ENCODE measurements at places on chromosomes 2 and 18.

DNA sequence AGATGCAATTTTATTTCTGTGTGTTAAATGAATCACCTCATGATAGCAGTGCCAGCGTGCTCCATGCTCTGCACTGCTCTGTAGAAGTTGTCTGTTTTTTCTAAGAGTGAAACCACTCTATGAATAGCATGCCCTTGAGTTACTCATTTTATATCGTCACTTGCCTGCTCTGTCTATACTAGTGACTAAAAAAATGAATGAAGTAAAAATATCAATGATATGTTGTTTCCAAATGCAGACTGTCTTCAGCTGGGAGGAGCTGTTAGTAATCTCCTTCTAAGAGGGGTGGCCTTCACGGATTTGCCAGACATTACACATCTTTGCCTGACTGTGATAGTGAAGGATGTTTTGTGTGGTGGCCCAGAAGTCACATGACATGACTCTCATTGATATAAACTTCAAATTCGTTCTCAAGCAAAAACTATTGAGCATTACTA lies 852.1 kb downstream of the CNTNAP5 start:
- DNase-seq: no peak

DNA sequence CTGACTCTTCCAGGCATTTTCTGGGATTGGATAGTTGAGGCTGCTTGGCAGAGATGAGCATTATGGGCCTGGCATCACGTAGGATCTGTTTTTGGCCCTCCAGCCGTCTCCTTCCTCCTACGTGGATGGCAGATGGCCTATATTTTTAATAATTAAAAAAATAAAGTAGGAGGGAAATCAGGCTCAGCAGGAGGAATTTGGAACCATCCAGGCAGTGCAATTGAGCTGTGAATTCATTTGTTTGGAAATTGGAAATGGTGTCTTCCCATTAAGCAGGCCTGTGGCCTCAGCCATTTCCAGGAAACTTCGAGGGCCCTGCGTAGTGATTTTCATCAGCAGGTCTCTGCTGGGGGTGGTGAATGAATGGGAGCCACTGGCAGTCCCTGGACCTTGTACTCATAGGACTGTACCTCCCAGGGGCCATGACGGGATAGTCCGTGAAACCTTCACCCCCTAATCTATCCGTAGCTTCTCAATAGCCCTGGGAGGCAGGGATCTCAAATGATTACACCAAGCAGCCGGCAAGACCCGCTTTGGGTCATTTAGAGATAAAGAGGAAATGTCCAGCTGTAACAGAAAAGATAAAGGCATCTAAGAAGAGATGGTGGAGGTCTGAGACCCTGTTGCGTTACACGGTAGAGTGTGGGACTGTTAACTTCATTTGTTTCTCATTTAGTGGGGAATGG lies 73.1 kb upstream of the TNP1 start:
- peak; percentile 10 for DNase-seq

DNA sequence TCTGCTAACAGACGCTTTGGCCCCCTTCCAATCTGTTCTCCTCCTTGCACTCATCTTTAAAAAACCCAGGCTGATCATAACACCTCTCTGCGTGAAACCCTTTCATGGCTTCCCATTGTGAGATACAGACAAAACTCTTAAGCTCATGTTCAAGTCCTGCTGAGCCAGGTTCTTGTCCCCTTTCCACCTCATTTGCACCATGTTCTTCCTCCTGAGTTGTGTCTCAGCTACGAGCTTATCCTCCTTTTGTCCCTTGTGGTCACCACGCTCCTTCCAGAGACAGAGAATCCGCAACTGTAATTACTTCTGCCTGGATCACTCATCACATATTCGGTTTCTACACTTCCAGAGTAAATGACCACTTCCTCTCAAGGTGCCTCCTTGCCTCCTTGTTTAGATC lies 238.8 kb downstream of the ACTR3 start:
- no peak for DNase-seq

DNA sequence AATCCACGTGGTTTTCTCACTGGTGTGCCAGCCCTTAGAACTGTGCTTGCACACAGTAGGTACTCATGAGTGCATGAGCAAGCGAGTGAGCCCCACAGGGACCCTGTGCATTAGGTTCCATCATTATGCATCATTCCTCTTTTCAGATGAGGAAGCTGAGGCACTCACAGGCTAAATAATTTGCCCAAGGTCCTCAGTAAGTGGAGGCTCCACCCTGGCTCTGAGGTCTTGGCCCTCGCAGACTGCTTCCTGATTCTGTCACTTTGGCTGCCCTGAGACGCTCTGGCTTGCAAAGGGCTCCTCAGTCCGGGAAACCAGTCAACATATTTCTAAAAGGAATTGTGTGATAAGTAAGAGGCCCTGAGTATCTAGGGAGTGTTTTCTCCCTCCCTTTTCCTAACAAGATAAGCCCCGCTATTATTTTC lies 71.7 kb downstream of the IL1R2 start:
- peak; percentile 84 for DNase-seq

DNA sequence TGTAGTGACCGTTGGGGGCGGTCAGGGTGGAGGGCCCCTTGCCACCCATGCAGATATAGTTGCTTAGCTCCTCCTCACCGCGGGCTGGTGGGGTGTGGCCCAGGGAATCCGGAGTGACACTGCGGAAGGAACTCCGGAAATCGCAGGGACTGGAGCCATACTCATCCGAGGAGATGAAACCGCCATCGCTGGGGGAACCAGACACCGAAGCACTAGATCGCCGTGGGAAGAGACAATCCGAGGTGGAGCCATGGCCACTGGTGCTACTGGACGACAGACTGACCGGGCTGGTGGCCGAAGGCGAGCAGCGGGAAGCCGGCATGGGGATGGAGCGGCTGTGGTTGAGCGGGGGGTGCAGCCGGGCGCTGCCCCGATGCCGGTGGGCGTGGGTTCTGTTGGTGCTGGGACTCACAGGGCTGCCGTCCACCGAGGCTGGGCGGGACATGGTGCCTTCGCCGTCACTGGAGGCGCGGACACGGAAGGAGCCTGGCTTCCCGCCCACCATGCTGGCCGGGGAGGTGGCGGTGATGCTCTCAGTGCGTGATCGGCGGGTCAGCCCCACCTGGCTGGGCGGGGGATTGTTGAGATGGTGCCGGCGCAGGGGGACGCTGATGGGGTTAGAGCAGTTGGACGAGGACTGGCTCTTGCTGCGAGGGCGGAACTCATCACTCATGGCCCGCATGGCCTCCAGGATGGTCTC lies 2.2 kb downstream of the IRS1 start:
- DNase-seq: no peak

DNA sequence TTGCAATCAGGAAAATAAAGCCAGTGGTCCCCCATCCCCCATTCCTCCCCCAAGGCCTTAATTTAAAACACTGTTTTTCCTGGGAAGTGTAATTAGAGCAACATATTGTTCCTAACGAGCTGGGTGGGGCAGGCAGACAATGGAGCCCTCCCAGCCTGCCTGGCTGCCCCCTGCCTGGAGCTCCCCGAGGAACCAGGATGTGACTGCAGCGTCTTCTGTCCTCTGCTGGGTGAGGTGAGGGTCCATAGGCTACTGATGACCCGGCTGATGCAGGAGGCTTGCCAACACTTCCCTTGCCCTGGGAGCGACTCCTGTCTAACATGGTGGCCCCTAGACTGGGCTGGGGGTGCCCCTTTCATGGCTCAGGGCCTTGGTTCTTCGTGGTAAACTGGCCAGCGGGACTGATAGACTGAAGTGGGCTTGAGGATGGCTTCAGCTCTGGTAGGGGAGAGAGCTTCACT lies 152.4 kb downstream of the DYSF start:
- DNase-seq: no peak

DNA sequence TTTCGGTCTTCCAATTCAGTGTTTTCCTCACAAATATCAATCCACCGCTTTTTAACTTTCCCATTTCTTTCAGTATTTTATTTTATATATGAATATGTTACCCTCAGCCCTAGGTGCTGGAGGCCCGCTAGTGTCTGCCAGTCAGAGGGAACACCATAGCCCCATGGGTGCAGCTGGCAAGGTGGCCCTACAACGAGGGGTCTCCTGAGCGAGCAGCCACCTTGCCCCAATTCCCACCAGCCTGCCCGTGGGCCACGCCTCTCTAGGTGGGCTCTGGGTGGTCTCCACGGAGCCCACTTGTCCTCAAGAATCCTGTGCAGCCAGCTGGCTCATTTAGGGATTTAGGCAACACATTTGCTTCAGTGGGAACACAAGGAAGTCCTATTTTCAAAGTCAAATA lies 72.5 kb upstream of the RGPD5 start:
- no peak for DNase-seq

DNA sequence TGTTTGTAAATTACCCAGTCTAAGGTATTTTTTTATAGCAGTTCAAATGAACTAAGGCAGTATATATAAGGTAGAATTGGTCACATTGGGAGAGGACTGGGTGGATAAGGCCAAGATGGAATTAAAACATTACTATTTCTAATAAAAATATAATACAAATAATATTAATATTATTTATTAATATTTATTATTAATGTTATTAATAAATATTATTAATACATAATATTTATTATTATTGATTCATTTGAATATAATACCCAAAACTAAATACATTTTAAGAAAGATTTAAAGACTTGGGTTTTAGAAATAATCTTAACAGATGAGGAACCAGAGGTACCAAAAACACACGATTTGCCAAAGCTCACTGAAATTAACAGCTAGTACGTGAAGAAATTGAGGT lies 30.5 kb upstream of the MC2R start:
- DNase-seq: no peak

DNA sequence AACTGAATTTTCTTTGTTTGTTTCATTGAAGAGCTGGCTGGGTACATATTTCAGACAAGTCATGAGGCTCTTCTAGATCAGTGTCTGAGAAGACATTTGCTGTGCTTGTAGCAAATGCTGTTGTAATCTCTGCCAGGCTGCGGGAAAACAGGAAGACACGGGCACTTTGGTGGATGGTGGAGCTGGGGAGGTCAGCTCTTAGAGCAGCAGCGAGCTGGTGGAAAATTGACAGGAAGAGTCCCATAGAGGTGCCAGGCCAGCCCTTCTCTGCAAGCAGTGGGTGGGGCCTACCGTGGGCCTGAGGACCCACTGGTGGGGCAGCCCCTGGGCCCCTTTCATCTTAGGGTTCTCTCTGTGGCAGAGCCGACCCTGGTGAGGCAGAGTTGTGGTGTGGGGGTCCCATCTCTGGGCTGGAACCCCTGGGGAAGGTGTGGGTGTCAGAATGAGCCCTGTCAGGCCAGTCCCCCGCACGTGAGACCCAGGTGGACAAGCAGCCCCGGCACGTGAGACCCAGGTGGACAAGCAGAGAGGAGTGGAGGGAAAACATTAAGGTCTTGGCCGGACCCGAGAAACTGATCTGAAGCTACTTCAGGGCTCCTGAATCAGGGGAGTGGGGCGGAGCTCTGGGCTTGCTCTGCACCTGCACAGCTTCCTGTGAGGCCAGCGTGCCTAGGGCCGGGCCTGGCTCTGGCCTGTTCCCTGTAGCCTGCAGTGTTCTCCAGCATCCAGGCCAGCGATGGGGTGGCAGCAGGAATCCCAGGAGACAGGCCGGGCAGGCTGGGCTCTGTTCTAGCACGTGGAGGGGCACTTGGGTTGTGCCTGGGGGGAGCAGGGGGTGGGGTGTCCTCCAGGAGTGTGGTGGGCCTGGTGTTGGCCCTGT lies 273.5 kb upstream of the HDAC4 start:
- DNase-seq: no peak

GRCh38 chr2:43165378-43166069 lies 60.9 kb downstream of the ZFP36L2 start:
- DNase-seq: no peak

- DNase-seq: no peak
Measured at GRCh38 chr2:40512256-40512655, 60.4 kb upstream of the SLC8A1 start.

- no peak for DNase-seq
Measured at GRCh38 chr2:33633315-33633714, 34.2 kb upstream of the FAM98A start.

GRCh38 chr2:226383461-226383860 lies 416.2 kb downstream of the IRS1 start:
- DNase-seq: no peak

GRCh38 chr2:96436416-96436815 lies 68.7 kb downstream of the NEURL3 start:
- no peak for DNase-seq

DNA sequence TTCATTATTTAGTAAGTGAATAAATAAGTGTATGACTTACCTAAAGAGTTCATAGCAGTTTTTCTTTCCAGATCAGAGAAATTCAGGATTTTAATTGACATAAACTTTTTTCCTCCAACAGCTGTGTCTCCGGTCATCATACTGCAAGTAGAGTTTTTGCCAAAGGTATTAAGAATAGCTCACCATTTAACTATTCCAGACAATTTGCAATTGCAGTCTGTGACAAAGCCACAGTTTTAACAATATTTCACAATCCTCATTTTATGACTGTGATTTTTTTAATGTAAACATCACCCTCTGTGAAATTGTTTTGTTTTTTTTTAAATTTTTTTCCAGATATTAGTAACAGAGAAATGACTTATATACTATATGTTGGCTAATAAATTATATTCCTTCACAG lies 199.1 kb downstream of the TRIB2 start:
- DNase-seq: no peak

DNA sequence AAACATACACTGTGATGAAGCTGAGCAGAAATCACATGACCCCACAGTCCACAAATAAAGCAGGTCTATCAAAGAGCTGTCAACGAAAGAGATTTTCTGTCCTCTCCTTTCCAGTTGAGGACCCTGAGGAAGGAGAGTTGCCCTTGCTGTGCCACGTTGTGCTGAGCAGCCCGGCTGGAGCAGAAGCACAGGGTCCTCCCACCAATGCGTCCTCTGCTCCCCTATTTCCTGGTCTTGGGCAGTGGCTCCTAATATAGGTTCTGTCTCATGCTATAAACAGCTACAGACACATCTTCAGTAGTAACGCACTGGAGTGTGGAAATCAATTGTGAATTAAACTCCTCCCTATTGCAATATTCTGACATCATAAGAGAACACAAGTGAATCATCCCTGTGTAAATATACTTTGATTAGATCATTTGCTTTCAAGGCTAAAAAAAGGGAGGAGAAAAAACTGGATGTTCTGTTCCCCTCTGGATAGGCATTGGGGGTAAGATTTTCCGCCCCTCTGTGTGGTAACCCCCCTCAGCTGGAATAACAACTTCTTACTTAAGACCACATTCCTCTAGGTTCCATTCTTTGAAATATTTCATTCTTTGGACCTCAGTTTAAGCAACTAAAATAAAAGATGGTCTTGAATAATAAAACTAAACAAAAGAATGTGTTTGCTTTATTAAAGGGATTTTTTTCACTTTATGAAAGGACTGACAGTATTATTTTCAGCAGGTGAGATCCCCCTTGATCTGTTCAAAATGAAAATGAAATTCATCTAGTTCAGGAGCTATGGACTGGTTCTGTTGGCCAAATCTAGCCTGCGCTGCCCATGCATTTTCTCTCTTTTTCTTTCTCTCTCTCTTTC lies 8.3 kb upstream of the RHOB start:
- DNase-seq: no peak

DNA sequence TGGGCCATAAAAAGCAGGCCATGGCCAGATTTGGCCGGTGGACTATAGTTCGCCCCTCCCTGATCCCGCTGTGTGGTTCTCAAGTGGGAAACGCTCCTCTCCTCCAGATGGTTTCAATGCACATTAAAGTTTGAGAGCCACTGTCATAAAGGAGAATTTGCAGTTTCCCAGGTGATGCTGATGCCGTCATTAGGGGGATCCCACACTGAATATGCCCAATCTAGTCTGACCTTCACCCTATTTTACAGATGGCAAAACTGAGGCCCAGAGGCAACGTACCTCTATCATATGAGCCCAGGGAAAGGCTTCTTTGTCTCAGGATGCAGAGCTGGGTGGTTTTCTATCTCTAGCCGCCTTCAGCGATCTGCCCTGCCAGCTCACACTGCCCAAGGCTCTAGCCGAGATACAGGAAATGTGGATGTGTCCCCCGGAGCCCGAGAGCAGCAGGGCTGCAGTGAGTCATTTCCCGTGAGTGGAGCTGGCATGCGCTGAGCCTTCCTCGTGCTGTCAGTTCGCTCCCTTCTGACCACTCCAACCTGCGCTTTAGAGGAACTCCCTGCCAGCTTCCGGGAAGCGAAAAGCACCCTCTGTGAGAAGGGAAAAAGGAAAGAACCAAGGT lies 116.2 kb downstream of the SMAD7 start:
- DNase-seq: peak; percentile 94
